ENCODE measurements at places on chromosomes 2 and 18. TPM values are rescaled to one million over a fixed set of nuclear protein-coding genes. Genes with fewer than 3 reads are reported as not detected.

DNA sequence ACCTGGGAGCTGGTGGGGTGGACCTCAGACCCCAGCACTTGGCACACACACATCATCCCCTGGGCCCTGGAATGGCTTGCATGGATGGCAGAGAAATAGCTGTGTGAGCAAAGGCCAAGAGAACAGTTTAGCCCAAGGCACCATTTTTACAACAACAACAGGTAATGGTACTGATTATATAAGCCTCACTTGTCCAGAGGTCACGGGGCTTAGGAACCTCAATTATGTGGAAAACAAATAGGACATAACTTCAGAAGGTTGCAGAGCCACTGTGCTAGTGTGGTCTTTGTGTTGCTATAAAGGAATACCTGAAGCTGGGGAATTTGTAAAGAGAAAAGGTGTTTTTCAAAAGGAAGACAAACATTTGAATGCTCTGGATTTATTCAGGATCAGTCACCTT lies 13.2 kb downstream of the STEAP3 start:
- no peak for DNase-seq

GRCh38 chr18:35410561-35410960 lies 33.4 kb upstream of the ZNF396 start:
- no peak for DNase-seq

- no peak for DNase-seq
Observed at GRCh38 chr18:51437280-51438271, 240.1 kb upstream of the MEX3C start.

- DNase-seq, result no peak
Observed at GRCh38 chr18:8257851-8258434, 351.3 kb upstream of the RAB12 start.

DNA sequence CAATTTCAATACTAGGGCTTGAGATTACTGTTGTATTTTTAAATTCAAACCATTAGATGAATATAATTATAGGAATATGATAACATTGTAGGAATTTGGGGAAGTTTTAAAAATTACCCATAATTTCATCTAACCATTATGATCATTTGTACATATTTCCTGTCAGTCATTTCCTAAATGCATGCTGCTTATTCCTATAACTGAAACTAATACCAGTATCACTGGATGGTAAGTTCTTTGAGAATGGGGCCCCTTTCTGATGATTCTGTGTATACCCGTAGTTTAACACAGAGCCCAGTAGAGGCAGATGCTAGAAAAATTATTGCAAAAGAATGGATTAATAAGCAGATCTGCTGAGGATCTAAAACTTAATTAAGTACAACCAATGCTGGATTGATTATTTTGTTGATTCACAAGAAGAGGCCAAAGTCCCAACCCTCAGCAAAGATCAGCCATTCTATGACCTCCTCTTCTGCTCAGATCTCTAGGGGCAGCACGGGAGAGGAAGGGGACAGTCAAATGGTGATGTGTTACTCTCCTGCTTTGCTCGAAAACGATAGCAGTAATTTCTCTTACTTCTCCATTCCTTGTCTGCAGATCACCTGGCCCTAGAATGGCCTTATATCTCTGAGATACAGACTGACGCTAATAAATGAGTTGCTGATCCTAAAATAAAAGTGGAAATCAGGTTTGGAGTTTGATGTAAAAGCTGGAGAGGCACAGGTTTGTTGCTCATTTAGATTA lies 69.5 kb upstream of the PELI1 start:
- DNase-seq, result no peak

- DNase-seq, result no peak
Observed at GRCh38 chr18:58513615-58514335, 115.1 kb downstream of the ALPK2 start.

DNA sequence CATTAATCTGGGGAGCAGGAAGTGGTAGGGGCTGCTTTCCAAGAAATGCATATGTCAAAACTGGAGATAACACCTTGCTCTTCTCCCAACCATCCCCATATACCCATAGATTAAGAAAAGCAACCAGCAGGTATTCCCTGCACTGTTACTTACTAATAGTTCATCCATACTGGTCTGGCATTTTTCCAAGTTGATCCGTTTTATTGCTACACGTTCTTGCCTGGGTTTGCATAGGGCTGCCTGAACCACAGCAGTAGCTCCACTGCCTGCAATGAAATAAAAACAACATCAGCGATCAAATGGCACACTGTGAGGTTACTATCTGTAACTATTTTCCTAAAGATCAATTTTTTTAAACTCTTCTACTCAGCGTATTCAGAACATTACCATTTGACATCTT lies 65.6 kb downstream of the STK39 start:
- no peak for DNase-seq

DNA sequence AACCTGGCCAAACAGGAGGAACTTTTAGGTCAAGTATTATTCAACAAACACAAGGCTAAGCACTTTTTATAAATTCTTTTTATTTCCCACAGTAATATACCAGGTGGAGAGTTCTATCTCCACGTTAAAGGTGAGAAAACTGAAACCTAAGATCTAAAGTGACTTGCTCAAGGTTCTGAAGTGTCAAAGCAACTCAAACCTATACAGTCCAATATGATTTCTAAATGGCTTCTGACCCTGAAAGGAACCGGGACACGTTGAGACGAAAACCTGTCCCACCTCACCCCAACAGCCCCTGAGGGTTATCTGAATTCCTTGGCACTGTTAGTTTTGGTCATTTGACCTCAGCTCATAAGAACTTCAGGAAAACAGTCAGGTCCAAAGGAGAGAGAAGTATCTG lies 814.5 kb upstream of the LRATD1 start:
- DNase-seq, result no peak

DNA sequence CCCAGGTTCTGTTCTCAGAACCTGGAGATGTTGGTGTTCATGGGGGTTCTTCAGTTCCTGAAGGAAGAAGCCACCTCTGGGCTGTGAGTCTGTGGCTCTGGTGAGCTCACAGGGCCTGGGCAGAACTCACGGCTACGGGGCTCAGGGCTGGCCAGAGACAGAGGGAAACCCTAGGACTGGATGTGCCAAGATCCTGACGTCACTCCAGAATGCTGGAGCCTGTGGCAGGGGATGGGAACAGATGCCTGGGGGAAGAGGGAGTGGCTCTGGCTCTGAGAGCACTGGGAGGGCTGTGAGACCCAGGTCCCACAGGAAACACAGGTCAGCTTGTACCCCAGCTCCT lies at the start of gene OTOF:
Gene OTOF, minus strand, starts transcription at position 214 of the 343 bp plus-strand sequence.
- DNase-seq, result no peak

DNA sequence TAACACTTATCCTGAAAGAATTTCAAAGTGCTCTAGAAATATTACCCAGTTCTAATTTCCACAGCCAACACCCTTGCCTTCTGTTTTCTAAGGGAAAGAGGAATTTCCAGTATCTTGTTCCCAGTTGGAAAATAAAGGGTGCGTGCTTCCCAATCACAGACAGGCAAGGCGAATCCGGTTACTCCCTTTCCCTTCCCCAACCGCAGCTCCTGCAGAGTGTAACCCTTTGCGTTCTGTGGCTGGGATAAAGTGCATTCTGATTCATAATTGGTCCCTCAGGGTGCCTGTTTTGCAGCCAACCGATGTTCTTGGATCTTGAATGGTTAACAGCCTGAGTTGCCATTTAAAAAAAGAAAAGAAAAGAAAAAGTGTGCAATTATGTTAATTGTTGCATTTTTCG lies 40.6 kb upstream of the PGAP1 start:
- DNase-seq, result no peak

DNA sequence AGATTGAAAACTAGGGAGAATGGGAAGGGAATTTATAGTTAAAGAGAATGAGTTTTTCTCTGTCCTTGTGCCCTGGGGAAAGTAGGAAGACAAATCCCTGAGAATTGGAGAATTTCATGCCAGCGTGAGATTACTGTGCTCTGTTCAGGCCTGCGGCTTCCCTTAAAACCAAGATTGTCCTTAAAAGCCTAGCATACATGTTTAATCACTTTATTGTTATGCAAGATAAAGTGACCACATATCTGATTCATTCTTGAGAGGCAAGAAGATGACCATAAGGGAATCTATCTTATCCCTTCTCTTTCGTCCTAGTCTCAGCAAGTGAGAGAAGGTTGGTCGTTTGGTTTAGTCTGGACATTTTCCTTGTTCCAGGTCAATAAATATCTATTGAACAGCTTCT lies 75.9 kb downstream of the ADCYAP1 start:
- DNase-seq, result no peak

DNA sequence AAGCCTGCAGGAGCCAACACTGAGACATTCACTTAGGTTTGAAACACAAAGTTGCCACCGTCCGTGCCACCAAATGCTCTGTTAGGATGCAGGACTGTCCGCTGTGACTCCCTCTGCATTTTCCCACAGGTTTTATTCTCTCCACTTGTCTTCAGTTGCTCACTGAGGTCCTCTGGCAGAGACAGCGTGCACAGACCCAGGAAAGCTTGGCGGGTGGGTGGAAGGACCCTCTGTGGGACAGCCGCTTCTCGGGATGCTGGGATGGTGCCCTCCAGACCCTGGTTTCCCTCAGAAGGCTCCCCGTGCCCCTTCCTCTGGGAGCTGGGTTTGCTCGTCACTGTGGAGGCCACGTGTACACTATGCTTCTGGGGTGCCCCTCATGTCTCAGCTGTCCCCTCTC lies 733.6 kb downstream of the GALR1 start:
- DNase-seq, result no peak

- no peak for DNase-seq
Observed at GRCh38 chr2:227221120-227221519, 56.7 kb downstream of the COL4A3 start.

DNA sequence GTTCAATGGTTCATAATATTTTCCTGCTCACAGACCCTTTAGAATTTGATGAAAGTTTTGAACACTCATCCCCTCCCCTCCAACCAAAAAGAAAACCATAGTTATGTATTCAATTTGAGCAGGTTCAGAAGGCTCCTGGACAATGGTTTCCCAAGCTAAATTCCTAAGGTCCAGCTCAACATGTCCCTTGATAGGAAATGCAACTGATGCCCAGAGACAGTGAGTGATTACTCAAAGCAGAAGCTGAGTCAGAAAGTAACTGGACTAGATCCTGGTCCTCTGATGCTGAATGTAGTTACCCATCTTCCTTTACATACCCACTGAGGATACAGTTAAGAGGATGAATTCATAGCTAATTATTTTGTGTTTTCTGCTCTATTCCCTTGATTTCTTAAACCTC lies 218.9 kb upstream of the NCKAP5 start:
- no peak for DNase-seq

GRCh38 chr2:119474371-119475224 lies 42.9 kb downstream of the TMEM37 start:
- DNase-seq, result no peak

TTC32 gene
- 14.8 TPM for total RNA-seq

FOXD4L1 gene
- 0.14 TPM for total RNA-seq

CEBPZ gene
- total RNA-seq, result 59.3 TPM

CCBE1 gene
- not detected for total RNA-seq

SCN7A gene
- not detected for total RNA-seq

MDH1B gene
- total RNA-seq, result 0.55 TPM

TCF23 gene
- not detected for total RNA-seq

POTEC gene
- not detected for total RNA-seq
